ENCODE measurements at places on chromosomes 4 and X.

GRCh38 chrX:21960569-21961541, 20.3 kb downstream of the SMS start:
- DNase-seq, result no peak

GRCh38 chrX:124407226-124407625, 60.9 kb downstream of the SH2D1A start:
- no peak for DNase-seq

DNA sequence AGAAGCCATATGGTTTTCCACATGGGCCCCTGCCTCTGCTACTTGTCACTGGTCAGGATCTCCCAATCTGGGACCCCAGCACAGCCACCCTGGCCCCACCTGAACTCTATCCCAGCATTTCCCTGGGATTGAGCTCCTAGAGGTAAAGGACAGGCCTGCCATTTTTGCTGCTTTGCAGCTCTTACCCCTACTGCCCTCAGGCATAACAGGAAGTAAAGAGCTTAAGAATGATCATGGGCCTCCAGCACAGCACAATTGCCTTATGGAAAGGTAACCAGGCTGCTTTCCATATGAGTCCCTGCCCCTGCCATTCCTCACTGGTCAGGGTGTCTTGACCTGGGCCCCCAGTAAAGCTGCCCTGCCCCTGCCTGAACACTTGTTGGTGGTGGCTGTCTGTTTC, 254.9 kb upstream of the ZCCHC13 start:
- no peak for DNase-seq

DNA sequence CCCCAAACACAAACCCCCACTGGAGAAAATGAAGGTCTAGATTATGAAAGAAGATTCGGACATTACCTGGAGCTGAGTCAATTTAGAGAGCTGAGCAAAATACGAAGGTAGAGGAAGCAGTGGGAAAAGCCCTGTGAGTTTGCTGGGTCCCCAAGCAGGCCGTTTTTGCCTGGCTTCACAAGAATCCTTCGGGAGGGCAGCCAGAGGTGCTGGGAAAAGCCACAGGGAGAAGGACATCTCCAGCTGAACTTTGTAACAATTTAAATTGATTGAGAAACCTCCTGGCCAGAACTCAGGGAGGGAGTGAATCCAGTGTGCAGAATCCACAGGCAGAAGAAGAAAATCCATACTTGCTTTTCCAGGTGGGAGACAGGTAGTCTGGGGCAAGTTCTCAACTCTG, 319.1 kb upstream of the CT83 start:
- DNase-seq, result no peak

DNA sequence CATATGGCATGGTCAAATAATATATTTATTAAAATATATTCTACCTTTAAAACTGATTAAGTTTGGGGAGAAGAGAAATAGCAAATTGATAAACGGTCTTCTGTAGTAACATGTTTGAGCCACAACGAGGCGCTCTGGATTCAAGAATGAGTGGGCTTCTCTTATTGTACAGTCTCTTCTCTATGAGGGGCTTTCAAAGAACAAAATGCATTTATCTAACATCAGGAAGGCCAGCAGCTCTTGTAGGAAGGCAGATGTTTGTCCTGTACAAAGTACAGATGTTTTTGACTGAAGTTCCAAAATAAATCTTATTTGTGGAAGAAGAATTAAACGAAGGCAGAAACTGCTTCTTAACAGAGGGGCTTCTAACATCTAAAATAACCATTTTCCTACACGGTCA, 153.6 kb downstream of the RASL11B start:
- DNase-seq, result peak; percentile 54

- peak; percentile 71 for DNase-seq
These were observed 9.5 kb downstream of the RNF175 start for GRCh38 chr4:153750197-153750817.

- DNase-seq, result no peak
These were observed 43.5 kb upstream of the ZNF330 start for GRCh38 chr4:141177171-141177570.

DNA sequence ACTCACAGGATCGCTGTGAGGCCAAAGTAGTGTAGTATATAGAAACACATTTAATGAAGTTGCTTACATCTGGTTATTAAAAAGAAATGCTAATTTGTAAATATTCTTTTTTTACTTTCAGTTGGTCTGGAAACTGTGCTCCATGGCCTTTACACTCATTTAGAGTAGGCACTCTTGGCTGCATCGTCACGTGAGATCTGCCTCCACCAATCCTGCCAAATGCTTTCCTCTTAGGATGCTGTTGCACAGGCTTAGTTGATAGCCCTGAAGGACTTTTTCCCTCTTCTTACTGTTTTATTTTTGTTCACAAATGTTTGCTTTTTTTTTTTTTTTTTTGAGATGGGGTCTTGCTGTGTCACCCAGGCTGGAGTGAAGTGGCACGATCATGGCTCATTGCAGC, 6.3 kb downstream of the CPE start:
- no peak for DNase-seq

GRCh38 chrX:115183980-115184379, 5.2 kb upstream of the RBMXL3 start:
- DNase-seq, result peak; percentile 31

DNA sequence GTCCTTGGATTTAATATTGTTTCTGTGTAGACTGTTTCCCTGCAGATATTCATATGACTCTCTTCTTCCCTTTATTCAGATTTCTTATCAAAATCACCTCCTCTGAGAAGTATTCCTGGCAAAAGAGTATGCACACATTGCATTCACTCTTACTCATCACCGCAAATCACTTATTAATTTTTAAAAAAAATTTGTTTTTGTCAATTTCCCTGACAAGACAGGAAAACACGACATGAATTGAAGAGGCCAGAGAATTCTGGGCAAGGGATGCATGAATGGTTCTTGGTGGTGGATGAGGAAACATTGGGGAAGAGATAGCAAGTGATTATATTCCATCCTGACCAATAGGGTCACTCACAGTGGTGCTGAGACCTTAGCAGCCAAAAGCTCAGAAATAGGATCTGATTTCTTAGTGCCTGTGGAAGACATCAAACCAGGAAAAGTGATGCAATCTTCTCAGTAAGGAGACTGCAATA, 522.5 kb upstream of the AGA start:
- DNase-seq, result peak; percentile 55
